ENCODE measurements at places on chromosomes 16 and 17. TPM values are rescaled to one million over a fixed set of nuclear protein-coding genes. Genes with fewer than 3 reads are reported as not detected.

SPATA22 gene
- total RNA-seq: 0.33 TPM

DNAH17 gene
- 0.76 TPM for total RNA-seq

NUBP1 gene
- total RNA-seq: 29.3 TPM

FOXN1 gene
- not detected for total RNA-seq

AOC3 gene
- total RNA-seq: 0.33 TPM

CCL17 gene
- total RNA-seq: not detected

PRSS53 gene
- total RNA-seq: 0.43 TPM

CORO1A gene
- 0.76 TPM for total RNA-seq

G6PC1 gene
- not detected for total RNA-seq

RBBP6 gene
- total RNA-seq: 21.2 TPM

KRTAP4-6 gene
- not detected for total RNA-seq

KRTAP4-4 gene
- not detected for total RNA-seq

KIF2B gene
- total RNA-seq: not detected

SPN gene
- total RNA-seq: not detected

P3H4 gene
- total RNA-seq: 51.5 TPM

ACE gene
- 47.2 TPM for total RNA-seq

LDHD gene
- 0.65 TPM for total RNA-seq

TP53TG3B gene
- not detected for total RNA-seq

BRIP1 gene
- 1.9 TPM for total RNA-seq

ARL5C gene
- total RNA-seq: not detected

SLC5A11 gene
- not detected for total RNA-seq

GOSR1 gene
- total RNA-seq: 22.5 TPM

HBA2 gene
- total RNA-seq: not detected

PRSS8 gene
- total RNA-seq: not detected

ZG16 gene
- not detected for total RNA-seq

ETV4 gene
- 4.9 TPM for total RNA-seq

CSH2 gene
- total RNA-seq: not detected

DCUN1D3 gene
- 17.1 TPM for total RNA-seq

CCDC144A gene
- 1.1 TPM for total RNA-seq

GRAP gene
- 224 TPM for total RNA-seq

CSH1 gene
- not detected for total RNA-seq

RPTOR gene
- total RNA-seq: 11.6 TPM

SP2 gene
- 1.8 TPM for total RNA-seq

TSPAN10 gene
- 0.43 TPM for total RNA-seq

MYH2 gene
- total RNA-seq: not detected

KRT32 gene
- total RNA-seq: not detected

TMC6 gene
- total RNA-seq: 33.3 TPM

RAB40B gene
- 6.8 TPM for total RNA-seq

NPW gene
- total RNA-seq: 0.52 TPM

SLX1A gene
- 43.8 TPM for total RNA-seq

DNAAF1 gene
- total RNA-seq: not detected

PDE6G gene
- 4.3 TPM for total RNA-seq

FADS6 gene
- total RNA-seq: not detected

GPRC5B gene
- 37.6 TPM for total RNA-seq

CLEC18A gene
- total RNA-seq: 0.11 TPM

HAS3 gene
- 14.5 TPM for total RNA-seq

RND2 gene
- 0.09 TPM for total RNA-seq

METRNL gene
- 89.3 TPM for total RNA-seq

DNASE1L2 gene
- total RNA-seq: 0.26 TPM

ZNF597 gene
- total RNA-seq: 2.9 TPM

EPN3 gene
- under 0.01 TPM for total RNA-seq

NOL11 gene
- 24.1 TPM for total RNA-seq

KRT15 gene
- under 0.01 TPM for total RNA-seq

TEX19 gene
- total RNA-seq: not detected

GRAPL gene
- total RNA-seq: 71.3 TPM

TRIM47 gene
- 37.6 TPM for total RNA-seq

GAST gene
- total RNA-seq: not detected

TEX14 gene
- under 0.01 TPM for total RNA-seq

SLC16A11 gene
- 2.1 TPM for total RNA-seq

CCL16 gene
- 0.11 TPM for total RNA-seq

Measured in dermis lymphatic vessel endothelial cell (primary cell).